ENCODE measurements at places on chromosomes 11 and 22.

DNA sequence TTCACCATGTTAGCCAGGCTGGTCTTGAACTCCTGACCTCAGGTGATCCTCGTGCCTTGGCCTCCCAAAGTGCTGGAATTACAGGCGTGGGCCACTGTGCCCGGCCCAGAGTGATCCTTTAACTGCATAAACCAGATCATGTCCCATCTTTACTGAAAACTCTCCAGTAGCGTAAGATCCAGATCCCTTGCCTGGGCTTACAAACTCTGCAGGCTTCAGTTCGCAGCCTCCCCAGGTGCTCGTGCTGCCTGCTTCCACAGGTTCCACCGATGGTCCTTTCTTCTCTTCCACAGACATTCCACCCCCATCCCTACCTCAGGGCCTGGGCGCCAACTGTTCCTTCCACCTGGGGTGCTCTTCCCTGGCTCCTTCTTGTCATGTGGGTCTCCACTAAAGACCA lies 88.8 kb upstream of the SHANK2 start:
- no peak for DNase-seq

DNA sequence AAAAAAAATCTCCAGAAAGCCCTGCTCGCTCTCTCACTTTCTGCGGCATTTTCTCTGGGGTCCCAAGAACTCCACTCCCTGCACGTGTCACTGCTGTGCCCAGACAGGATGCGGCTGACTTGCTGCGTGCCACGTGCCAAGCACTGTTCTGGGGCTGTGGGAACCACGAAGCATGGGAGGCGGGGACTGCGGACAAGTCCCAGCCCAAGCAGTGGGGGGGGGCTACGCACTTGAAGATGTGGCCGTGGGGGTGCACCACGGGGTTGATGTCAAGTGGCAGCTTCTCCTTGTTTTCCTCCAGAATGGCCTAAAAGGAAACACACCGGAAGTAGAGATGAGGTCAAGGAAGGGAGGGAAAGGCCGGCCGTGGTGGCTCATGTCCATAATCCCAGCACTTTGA lies 10.8 kb downstream of the TTLL12 start:
- no peak for DNase-seq

DNA sequence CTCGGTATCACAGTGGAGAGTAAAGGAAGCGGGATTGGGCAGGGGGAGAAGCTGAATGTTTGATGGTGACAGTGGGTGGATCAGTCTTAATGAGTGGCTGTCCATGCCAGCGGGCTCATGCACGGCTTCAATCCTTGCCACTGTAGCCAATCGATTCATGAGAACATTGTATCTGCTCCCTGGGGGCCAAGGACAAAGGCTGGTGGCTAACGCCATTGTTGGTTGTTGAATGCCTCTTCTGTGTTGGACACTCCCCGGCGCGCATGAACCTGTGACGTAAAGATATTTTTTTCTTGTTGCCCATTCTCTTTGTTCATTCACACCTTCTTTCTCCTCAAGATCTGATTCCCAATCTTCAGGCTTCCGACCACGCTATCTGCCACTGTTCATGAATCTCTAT lies 20.9 kb upstream of the ATXN10 start:
- no peak for DNase-seq

GRCh38 chr22:31305194-31305593 lies 12.9 kb upstream of the PIK3IP1 start:
- DNase-seq = no peak

DNA sequence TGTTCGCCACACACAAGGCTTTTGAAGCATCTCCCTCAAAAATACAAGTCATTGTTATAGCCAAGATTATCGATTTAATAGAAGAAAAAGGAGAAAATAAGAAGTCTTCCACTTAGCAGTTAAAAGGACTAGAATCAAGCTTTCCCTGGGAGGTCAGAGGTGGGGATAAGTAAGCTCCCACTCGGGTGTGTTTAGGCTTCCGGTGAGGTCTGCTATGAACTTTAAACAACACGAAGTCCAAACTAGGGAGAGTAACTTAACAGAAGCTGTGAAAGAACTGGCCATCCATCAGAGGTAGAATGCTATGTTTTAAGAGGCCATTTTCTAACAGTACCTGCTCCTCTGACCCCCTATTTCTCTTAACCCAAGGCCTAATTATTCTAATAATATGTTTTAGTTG lies 91.4 kb upstream of the APOA1 start:
- no peak for DNase-seq

DNA sequence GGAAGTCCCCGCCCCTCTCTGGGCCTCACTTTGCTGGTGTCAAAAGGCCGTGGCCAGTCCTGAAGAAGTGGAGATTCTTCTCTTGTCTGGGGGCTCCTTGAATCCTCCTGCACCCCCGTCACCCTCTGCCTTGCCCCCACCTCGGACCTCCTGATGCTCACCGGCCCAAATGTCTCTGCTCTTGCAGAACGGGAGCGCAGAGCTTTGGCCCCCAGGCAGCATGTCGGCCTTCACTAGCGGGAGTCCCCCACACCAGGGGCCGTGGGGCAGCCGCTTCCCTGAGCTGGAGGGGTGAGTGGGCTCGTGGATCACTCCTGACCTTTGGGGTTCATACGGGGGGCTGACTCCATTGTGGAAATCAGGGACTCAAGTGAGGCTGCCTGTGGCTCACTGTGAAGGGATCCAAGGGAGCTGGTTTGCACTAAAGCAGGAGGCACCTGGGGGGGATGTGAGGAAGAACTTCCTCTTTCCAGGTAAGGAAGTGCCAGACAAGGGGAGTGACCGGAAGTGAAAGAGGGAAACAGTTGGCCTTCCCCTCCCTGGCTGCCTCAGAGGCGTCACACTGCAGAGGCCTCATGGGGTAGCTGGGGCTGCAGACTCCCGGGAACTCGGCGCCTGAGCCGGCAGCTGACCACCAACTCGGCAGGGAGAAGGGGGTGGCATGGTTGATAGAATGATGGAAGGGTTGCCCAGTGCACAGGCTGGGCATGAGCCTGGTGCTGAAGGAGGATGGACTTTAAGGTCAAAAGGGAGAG lies 23.1 kb downstream of the CSF2RB start:
- DNase-seq = no peak

- DNase-seq = no peak
Measured at GRCh38 chr11:100080381-100080780, 606.7 kb upstream of the ARHGAP42 start.

DNA sequence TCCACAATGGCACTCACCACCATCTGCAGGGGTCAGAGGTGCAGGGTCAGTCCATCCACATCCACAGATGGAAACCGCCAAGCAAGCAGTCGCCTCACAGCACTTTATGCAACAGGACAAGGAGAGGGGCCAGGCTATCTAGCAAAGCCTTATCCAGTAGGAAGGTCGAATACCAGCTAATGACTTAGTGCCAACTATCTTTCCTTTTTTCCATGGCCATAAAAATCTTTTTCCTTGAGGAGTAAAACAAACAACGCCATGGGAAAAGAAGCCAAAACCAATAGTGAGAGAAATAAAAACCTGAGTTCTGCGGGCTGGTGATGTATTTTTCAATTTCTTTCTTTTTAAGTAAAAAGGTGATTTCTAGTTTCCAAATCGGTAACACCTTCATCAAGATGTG lies 8.2 kb downstream of the SNX19 start:
- DNase-seq = no peak

GRCh38 chr22:27990879-27991278 lies 71.8 kb upstream of the PITPNB start:
- no peak for DNase-seq

- DNase-seq = peak; percentile 45
Measured at GRCh38 chr11:115303929-115304531, 200.2 kb downstream of the CADM1 start.

- peak; percentile 97 for DNase-seq
Measured at GRCh38 chr11:12802418-12803085, 128.3 kb downstream of the TEAD1 start.

GRCh38 chr11:20397281-20397680 lies 9.8 kb downstream of the PRMT3 start:
- peak; percentile 64 for DNase-seq

DNA sequence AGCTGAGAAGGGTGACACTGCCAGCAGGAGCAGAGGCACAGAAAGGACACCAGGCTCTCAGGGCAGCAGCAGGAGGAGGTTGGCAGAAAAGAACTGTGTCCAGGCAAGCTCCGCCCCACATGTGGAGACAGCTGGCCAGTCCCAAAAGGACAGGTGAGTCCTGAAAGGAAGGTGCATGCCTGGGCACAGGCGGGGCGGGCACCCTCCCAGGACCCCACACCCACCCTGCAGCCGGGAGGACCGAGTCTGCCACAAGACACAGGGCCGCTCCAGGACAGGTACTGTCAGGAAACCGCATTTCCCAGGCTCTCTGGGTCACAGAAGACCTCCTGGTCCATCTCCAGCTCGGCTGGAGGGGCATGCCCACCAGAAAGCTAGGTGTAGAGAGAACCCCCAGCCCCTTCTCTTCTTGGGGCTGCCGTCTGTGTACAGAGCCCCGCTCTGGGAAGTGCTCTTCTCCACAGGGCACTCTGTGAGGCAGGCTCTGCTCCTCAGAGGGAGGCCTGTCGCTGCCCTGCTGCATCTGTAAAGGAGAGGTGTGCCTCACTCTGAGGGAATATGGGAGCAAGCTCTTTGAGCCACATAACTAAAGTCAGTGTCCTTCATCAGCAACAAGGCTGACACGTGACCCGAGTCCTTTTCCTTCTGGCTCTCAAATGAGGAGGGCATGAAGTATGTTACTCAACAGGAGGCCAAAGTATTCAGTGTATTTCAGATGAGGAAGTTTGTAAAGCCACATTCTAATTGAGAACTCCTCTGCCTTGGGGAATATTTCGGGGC lies 50.5 kb downstream of the CLTCL1 start:
- no peak for DNase-seq

DNA sequence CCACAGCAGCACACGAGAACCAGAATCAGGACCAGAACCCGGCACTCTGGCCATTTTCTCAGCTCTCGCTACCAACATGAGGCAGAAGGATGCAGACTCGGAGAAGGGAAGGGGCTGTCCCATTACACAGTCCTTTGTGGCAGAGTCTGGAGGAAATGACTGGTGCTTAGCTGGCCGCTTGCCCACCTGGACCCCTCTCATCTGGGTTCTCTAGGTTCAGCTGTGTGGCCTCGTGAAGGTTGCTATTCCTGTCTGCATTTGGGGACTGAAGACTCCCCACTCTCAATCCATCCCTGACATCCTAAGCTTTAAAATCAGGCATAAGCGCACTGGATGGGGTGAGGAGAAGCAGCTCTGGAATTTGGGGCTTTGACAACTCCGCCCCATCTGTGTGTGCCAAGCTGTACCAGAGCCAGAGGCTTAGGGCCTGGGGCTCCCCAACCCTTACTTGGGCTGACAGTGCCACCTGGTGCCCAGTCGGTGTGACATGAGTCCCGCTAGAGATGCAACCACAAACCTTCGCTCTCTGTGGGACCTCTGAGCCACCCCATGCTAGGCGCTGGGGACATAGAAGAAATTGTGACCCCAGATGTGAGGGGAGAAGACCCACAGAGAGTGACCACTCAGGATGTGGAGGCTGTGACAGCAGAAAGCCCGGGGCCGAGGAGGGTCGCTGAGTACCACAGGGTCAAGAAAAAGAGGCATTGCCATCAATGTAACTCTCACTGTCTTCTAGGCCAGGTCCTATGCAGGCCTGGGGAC lies 35.8 kb upstream of the FCHSD2 start:
- peak; percentile 76 for DNase-seq

GRCh38 chr22:49934160-49934890 lies 15.9 kb downstream of the CRELD2 start:
- DNase-seq = peak; percentile 78

GRCh38 chr11:100220801-100221200 lies 466.3 kb upstream of the ARHGAP42 start:
- no peak for DNase-seq

GRCh38 chr11:115657586-115657985 lies 153.4 kb upstream of the CADM1 start:
- DNase-seq = peak; percentile 19

DNA sequence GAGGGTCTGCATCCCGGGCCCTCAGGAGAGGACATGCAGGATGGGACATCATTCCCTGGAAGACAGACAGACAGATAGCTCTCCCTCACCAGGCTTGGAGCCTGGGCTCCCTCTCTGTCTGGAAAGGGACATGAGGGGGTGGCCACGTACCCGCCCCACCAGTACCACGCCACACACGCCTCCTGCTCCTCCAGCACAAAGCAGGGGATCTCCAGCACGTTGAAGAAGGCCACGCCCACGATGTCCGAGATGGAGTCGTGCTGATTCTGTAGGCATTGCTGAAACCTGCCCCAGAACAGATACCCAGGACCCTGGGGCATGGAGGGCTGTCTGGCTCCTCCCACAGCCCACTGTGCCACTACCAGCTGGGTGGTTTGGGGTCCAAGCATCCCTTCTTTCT lies 2.2 kb downstream of the PLA2G3 start:
- no peak for DNase-seq

GRCh38 chr11:117175781-117176180 lies 2.8 kb upstream of the SIDT2 start:
- peak; percentile 42 for DNase-seq

DNA sequence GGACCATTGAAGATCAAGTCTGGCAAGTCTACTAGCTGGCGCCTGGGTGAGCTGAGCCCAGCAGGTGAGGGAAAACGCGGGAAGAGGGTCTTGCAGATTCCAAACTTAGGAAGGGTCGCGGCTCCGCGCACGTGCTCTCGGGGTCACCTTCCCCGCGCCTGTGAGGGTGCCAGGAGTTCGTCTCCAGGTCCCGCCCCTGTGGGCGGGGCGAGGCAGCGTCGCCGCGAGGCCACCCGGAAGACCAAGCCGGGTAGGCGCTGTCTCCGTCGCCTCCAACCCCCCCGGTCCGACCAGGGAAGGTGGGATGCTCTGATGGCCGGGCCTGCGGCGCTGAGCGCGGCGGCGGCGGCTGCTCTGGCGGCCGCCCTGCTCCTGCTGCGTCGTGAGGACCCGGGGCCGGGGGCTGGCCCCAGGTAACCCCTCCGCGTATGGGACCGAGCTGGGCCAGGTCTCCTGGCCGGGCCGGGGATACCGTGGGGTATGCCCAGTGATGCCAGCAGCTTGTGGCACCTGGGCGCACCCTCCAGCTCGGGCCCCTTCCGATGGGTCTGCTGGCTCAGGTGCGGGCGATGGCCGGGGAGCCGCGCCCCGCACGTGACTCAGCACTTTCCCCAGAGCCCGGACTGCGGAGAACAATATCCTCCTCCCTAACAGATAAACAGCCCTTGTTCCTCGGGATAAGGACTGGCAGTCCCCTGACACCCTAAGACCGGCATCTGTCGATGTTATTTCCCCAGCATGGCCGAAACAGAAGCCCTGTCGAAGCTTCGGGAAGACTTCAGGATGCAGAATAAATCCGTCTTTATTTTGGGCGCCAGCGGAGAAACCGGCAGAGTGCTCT lies at the start of gene HTATIP2:
Gene HTATIP2 (plus strand): TSS at position 215 of the 841 bp plus-strand sequence. CDS start 524 bp downstream, at position 739.
- peak; percentile 36 for DNase-seq
